Cortex of kidney (tissue), 1 donor: ENCODE measurements at places on chromosomes 13 and 19.

DNA sequence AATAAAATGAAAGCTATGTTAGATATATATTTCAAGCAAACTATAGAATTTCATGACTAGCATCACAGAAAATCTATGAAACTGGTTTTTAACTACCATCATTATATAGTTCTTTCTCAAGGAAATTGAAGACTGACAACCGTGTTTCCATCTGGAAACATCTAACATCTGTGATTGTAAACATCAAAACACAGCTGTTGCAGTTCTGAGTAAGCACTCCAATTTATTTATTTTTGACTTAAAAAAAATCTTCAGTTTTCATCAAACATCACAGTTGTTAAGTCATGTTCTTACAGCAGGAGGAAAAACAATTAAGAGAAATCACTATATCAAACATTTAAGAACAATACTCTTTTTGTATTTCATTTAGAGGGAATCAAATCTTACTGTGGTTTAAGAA is 1653.0 kb upstream of the MIR17HG start:
- no peak for DNase-seq

DNA sequence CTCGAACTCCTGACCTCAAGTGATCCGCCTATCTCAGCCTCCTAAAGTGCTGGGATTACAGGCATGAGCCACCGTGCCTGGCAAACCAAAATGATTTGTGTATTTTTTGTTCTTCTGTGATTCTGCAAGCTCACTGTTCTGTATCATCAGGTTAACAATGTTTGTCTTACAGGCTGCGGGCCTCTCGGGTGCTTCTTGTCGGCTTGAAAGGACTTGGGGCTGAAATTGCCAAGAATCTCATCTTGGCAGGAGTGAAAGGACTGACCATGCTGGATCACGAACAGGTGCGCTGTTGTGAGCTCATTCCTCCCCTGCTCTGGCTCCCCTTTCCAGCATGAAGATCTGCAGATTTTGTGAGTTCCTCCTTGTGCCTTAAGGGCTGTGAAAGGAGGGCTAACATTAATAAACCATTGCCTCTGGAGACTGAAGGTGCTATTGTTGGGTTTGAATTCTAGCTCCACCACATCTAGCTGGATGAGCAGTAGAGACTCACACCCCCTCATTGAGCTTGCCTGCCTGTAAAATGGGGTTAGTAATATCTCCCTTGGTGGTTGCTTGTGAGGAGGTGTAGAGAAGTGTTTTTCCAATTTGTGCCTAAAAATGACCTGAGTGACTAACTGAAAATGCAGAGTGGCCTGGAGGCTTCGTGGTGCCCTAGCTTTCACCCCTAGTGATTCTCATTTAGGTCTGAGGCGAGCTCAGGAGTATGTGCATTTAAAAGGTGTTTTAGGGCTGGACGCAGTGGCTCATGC is 12.9 kb downstream of the SAE1 start:
- DNase-seq: no peak

DNA sequence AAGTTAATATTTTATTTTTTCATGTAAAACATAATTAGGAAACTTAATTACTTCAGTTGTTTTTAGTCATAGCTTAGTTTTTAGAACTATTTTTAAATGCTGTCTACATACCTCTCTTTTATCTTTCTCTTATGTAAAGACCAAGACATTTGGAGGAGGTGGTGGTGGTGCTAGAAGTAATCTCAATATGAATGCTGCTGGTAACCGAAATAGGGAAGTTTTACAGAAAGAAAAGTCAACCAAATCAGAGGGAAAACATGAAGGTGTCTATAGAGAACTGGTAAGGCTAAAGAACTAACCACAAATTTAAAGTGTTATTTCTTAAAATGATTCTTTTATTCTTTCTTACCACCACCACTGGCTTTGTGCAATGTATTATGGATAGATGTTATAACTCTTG is 97.3 kb downstream of the TDRD3 start:
- DNase-seq: no peak

DNA sequence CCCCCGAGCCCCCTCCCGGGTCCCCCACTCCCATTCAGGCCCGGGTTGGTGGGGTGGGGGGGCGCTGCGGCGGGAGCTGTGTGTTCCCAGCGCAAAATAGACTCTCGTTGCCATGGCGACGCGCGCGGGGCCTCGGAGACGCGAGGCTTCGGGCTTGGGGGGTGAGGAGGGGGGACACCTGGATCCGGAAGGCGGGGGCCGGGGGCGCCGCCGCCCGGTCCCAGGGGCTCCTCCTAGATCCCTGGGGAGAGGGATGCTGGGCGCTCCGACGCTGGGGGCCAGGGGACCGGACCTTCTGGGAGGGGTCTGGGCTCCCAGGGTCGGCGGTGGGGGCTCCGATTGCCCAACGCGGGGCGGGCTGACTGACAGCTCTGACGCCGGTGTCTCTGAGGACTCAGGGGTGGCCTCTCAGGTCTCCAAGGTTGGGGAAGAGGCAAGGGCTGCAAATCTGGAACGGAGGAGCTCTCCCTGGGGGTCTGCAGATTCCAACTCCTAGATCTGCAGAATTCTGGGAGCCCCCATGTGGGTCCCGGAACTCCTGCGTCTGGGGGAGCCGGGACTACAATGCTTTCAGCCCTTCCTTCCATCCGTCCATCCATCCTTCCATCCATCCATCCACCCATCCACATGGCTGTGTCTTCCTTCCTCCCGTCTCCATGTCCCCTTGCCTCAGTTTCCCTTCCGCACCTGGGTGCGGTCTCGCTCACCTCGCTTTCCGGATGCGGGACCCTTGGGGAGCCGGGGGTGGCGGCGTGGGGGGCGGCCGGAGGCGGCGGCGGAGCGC is 9.1 kb upstream of the SHISA7 start:
- DNase-seq: no peak

DNA sequence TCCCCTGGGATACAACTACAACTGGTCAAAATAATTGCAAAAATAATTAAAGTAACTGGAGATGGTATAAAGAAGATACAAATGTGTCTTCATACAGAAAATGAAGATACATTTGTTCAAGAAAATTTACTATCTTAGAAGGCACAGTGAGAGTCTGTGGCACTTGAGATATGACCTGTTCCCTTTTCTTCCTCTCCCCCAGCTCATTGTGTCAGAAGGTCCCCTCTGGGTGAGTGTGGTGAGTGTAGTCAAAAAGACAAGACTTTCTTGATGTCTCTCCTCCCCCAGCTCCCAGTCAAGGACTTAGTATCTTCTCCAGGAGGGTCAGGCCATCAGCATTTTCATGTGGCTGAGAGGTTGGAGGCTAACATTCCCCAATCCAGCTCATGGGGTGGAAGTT is 51.7 kb downstream of the EDNRB start:
- no peak for DNase-seq
